ENCODE measurements at places on chromosomes 5 and 9.
A peak's percentile ranks its signal among the peaks of the same experiment; 100 is the strongest.

DNA sequence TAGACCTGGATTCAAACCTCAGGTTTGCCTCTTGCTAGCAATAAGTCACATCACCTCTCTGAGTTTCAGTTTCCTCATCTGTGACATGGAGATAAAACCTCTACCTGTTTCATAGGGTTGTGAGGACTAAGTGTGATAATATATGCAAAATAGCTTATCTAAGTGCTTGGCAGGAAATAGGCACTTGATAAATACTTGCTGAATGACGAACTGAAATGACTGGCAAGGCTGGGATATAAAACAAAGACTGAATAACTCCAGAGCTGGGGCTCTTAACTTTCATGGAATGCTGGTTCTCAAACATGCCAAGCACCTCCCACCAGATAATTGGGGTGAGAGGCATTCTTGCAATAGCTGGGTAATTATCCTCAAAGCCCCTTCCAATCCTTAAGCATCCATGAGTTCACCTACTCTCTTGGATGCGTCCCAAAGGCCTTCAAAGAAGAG, 87.6 kb downstream of the ADRB2 start:
- DNase-seq = no peak

DNA sequence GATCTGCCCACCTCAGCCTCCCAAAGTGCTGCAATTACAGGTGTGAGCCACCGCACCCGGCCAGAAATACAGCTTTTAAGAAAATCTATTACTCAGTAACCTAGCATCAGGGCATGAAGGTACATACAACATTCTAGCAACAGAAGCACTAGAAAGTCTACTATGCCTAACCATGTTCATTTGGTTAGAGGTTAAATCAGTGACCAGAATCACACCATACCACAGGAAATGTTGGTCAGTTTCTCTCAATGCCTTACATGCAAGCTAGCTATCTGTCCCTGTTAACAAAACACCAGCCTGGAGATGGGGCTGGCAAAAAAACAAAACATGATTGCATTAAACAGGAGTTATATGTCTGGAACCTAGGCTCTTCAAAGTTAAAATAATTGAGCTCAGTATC, 104.1 kb downstream of the STRBP start:
- DNase-seq = no peak

DNA sequence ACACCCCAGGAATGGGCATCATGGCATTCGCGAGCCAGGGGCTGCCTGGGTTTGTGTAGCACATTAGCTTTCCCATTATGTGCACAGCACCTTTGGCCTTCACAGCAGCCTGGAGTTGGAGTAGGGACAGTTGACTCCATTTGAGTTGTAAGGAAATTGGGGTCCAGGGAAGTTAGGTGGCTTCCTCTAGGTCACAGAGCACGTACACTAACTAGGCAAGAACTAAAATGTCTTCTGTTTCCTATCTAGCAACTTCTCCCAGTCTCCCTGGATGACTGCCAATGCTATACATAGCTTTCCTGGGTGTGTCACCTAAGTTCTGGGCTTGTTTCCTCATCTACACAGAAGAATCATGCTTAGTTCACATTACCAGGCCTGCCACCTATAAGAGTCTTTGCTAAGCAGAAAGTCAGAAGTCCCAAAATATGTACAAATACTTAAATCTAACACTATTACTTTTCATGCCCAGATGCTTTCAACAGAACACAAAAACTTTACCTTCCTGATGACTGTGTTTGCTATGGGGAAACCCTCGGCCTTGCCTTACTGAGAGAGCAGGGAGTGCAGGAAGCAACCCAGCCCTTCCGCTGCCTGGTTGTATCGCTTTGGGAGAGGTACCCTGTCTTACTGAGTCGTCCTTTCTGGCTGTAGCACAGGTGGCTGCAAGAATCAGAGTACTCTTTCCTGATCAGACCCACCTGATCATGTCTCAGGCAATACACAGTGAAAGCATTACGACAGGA, 12.0 kb downstream of the MACROH2A1 start:
- no peak for DNase-seq

GRCh38 chr9:69857828-69858227, 37.2 kb downstream of the CFAP95 start:
- no peak for DNase-seq

GRCh38 chr5:102561894-102562760, 63.3 kb upstream of the SLCO6A1 start:
- peak; percentile 0 for DNase-seq

DNA sequence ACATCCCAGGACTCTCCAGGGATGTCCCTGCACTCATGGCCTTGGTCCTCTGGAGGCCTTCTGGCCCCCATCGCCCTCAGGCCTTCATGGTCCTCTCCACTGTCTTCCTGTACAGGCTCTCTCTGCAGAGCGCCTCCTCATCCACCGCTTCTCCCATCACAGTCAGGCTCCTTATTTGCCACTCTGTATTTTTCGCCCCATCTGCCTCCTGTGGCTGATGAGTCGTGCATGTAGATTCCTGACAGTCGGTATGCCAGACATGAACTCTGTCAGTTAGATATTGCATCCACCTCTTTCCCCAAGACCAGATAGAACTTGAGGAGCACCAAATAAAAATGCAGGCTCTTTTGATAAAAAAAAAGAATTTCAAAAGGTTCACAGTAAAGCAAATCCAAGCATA, 362.8 kb downstream of the IRX1 start:
- no peak for DNase-seq

DNA sequence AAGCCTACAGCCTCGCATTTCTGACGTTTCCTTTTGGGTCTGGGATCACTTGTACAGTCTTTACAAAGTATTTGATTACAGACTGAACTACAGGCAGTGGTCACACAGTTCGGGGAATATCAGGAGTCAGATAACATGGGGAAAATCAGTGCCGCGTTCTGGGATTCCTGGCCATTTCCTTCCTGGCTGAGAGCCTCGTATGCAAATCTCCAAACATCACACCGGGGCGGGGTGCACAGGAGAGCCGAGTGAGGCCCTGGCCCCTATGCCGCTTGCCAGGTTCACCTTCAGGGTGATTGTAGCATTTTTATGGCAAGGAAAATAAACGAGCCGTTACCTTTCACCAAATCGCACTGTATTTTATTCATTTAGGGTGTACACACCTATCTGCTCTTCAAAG, 29.6 kb upstream of the SLC9A3 start:
- no peak for DNase-seq

- no peak for DNase-seq
These were observed 384.6 kb upstream of the SLC30A5 start for GRCh38 chr5:68709239-68709638.

- no peak for DNase-seq
These were observed 19.5 kb upstream of the TMEM174 start for GRCh38 chr5:73153513-73153912.

- DNase-seq = no peak
These were observed 201.3 kb downstream of the FANCC start for GRCh38 chr9:95116002-95116807.

GRCh38 chr5:50856401-50857119, 190.1 kb downstream of the PARP8 start:
- DNase-seq = no peak

GRCh38 chr9:132858751-132859150, 19.3 kb downstream of the AK8 start:
- no peak for DNase-seq

DNA sequence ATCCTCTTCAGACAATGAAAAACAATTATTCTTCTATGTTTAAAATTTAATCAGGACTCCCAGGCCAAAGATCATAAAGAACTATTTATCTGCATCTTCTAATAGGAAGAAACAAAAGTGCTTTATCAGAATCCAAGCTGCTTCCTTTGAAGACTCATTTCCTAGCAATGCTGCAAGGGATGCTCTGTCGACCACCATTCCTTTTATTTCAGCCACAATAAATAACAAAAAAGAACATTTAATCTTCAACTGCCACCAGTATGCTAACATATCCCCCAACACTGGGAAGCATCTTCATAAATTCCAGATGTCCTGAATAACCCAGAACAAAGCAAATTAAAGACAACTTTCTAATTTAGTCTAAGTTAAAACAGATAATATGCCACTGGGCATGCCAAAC, 68.7 kb downstream of the PKD2L2 start:
- no peak for DNase-seq

DNA sequence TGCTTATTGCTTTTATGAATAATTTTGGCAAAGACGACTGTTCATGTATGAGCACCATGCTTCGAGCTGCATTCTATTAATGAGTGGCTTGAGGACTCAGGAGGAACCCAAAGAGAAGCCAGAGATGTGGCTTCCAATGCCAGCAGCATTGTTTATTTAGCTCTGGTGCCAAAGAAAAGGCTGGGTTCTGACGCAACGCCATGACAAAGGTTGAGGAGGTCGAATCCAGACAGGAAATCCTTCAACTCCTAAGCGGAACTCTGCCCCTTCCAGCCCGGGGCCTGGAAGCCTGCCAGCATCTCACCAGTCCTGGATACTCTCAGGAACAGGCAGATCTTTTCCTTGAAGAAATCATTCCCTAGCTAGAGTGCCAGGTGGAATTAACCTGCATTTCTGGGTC, 104.4 kb downstream of the ARHGAP26 start:
- DNase-seq = no peak

GRCh38 chr9:107703651-107704050, 214.1 kb upstream of the KLF4 start:
- no peak for DNase-seq

- DNase-seq = no peak
These were observed 14.4 kb upstream of the PHF19 start for GRCh38 chr9:120891245-120891883.

- DNase-seq = peak; percentile 58
These were observed at the start of gene ARSB for GRCh38 chr5:78985116-78985724. TSS of gene ARSB (minus strand) at chr5:78985310. CDS start at chr5:78985248, 62 bp downstream.

- no peak for DNase-seq
These were observed 44.6 kb upstream of the ADRB2 start for GRCh38 chr5:148781766-148782165.

- no peak for DNase-seq
These were observed 17.2 kb downstream of the PPARGC1B start for GRCh38 chr5:149747141-149747832.
